ENCODE measurements at places on chromosomes 1 and 21.
A peak's percentile ranks its signal among the peaks of the same experiment; 100 is the strongest.

- DNase-seq: no peak
Observed at GRCh38 chr1:154838988-154839387, 31.1 kb downstream of the KCNN3 start.

- no peak for DNase-seq
Observed at GRCh38 chr1:54157401-54157800, 4.6 kb upstream of the CDCP2 start.

DNA sequence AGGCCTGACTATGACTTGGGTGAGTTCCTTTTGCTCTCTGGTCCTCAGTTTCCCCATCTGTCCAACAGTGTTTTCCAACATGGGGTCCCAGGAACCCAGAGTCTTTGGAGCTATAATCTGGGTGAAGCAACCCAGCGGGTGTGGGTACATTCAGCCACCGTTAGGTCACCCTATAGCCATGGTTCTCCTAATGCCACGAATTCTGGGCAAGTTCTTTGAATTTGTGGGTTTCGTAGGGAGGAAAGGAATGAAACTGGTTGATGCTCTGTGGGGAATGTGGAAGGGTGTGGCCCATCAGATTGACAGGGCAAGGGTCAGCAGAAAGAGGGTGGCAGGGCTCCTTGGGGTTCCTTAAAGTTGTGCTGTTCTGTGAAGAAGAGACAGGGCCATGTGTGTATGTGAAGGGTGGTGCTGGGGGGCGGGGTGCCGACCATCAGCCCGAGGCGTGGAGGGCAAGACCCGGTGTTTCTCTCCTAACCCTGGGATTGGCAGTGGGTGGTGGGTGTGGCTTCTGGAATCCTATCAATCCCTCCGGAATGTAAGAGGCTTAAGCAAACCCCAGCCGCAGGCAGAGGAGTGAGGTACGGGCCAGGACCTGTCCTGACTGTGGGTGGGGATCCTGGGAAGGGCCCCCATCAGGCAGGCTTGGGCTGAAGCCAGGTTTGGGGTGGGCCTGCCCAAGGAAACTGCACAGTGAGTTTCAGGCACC, 35.5 kb upstream of the ZNF362 start:
- no peak for DNase-seq

DNA sequence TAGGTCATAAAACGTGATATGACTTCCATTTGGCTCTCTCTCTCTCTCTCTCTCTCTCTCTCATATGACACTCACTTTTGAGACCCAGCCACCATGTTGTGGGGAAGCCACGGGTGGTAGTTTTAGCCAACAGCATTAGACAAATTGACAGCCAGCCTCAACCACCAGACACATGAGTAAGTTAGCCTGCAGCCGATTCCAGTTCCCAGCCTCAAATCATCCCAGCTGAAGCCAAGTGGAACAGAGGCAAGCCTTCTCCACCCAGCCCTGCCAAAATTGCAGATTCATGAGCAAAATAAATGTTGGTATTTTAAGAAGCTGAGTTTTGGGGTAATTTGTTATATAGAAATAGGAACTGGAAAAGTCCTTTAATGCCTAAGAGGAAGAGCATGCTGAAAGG, 98.0 kb upstream of the DNAH14 start:
- no peak for DNase-seq

GRCh38 chr1:203114202-203114601, 13.3 kb upstream of the ADORA1 start:
- no peak for DNase-seq

- DNase-seq: peak; percentile 13
Observed at GRCh38 chr1:151710187-151710840, 6.3 kb downstream of the CELF3 start.

- DNase-seq: no peak
Observed at GRCh38 chr1:4784761-4785160, 130.4 kb downstream of the AJAP1 start.

DNA sequence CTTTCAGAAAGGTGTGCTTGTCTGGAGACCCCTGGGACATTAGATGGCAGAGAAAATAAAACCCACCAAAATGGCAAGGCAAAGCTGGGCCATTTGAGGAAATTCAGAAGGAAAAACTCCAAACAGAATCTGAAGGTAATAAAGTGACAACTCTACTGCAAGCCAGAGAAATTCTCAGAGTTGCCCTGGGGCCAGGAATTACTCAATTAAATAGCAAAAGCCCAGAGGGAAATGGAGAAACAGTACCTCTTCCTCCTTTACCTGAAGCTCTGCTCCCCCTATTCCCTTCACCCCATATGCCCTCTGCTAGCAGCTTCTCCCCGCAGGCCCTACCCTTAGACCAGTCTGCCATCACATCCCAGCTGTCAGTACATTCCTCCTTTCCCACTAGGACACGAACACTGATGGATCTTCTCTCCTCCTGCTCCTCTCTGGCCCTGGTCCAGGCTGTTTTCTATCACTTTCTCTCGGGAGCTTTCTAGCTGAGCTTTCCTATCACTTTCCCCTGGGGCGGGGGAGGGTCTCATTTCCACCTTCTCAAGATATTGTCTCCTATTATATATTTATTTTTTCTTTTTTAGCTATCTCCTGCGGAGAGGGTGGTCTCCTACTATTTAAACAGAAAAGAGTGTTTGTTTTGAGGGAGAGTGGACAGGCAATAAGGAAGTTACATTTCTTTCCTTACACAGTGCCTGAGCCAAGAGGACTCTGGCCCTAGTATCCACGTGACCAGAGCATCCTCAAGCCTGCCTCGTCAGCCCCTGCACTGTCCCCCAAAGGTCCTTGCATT, 47.7 kb upstream of the RBM15 start:
- DNase-seq: no peak

GRCh38 chr1:221435504-221435904, 306.4 kb downstream of the DUSP10 start:
- DNase-seq: peak; percentile 24

DNA sequence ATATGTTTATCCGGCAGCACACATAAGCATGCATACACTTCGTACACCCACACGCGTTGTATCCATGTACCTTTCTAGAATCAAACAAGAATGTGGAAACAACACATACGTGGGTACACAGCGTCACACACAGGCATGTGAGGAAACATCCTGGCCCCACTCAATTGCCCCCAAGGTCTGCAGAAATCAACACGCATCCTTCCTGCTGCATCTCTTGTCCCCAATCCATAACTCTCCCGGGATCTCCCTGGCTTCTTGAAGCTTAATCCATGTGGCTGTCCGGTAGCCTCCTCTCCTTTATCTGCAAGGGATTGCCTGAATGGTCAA, 5.5 kb upstream of the TBX15 start:
- no peak for DNase-seq

GRCh38 chr1:64733581-64734286, 11.1 kb upstream of the RAVER2 start:
- no peak for DNase-seq

DNA sequence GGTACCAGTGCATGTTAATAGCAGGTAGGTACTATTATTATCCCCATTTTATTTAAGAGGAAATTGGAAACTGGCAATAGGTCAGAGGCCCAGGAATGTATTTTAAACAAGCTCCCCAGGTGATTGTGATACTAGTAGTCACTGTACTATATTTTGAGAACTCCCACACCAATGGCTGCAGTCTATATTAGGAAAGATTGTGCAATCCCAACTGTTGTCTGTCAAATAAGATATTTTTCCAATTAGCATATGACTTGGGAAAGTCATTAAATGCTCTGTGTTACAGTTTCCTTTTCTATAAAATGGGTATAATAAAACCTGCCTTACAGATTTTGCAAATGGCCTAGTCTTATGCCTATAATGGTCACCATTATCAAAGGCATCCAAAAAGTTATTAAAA, 94.2 kb upstream of the DMRTA2 start:
- DNase-seq: no peak

- DNase-seq: peak; percentile 46
Observed at GRCh38 chr1:108560189-108560873, 431 bp downstream of the EEIG2 start.

DNA sequence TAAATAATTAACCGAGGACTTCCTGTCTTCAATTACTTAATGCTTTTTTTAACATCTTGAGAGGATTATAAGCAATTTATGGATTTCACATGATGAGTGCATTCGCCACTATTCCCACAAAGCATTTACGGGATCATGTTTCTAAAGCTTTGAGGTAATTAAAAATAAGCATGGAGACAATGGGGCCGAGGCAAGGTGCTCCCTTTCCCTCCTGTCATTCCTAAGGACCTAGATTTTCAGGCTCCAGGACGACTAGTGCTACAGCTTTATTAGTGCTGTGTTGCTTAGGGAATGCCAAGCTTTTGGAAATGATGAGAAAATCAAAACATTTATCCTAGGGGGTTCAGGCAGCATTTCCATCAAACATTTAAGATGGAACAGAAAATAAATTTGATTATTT, 209.2 kb downstream of the KCTD3 start:
- no peak for DNase-seq

DNA sequence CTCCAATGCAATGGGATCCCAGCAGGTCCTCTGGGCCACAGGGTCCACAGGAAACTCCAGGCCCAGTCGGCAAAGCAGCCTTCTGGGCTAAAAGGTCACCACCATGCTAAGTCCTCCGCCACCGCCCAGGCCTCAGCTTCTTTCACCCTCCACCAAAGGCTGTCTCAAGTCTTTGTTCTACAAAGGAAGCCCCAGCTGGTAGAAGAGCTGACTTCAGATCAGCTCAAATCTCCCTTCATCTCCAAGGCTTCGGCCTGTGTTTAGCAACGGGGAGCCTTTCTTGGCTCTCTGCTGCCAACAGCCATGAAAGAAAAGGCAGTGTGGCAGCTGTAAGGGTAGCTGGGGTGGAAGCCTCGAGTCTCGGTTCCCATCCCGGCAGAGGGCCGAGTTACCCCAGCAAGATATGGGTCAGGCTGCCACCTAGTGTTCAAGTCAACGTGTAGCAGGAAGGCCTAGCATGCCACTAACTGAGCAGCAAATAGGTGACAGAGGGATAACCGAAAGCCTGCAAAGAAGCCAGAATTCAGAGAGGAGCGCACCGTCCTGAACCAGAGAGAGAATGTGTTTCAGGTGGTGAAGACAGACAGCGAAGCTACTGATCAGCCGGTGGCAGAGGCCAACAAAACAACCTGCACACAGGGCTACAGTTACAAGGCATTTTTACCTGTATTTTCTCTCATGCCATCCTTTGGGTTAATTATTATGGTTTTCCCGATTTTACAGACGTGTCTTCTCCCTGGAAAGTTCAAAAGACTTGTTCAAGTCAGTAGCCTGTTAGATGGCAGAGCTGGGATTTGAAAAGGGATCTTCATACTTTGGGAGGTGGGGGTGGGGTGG, 26.8 kb upstream of the CRNN start:
- DNase-seq: peak; percentile 46

GRCh38 chr1:246781212-246781611, 57.0 kb downstream of the SCCPDH start:
- no peak for DNase-seq

GRCh38 chr1:183515002-183515689, 42.8 kb downstream of the SMG7 start:
- no peak for DNase-seq

GRCh38 chr1:210557426-210558077, 228.8 kb downstream of the HHAT start:
- no peak for DNase-seq

DNA sequence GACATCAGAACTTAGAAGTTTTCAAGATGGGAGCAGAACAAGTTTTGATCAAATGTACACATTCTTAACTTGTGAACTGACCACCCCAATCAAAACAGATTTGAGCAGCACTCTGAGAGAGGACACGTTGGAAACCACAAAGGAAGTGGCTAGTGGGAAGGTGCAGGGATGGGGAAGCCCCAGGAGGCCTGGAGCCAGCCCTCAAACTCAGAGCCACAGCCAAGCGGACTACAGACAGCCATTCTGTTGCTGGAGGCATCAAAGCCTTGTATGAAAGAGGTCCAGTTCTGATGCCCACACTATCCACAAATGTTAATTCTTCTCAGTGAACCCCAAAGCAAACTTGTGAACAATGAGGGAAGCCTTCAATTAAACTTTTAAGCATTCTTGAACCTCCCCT, 143.6 kb upstream of the RAB4A start:
- DNase-seq: no peak

- no peak for DNase-seq
Observed at GRCh38 chr1:87903242-87903641, 574.6 kb downstream of the LMO4 start.

GRCh38 chr1:17342014-17342441, 30.0 kb upstream of the PADI6 start:
- DNase-seq: no peak

DNA sequence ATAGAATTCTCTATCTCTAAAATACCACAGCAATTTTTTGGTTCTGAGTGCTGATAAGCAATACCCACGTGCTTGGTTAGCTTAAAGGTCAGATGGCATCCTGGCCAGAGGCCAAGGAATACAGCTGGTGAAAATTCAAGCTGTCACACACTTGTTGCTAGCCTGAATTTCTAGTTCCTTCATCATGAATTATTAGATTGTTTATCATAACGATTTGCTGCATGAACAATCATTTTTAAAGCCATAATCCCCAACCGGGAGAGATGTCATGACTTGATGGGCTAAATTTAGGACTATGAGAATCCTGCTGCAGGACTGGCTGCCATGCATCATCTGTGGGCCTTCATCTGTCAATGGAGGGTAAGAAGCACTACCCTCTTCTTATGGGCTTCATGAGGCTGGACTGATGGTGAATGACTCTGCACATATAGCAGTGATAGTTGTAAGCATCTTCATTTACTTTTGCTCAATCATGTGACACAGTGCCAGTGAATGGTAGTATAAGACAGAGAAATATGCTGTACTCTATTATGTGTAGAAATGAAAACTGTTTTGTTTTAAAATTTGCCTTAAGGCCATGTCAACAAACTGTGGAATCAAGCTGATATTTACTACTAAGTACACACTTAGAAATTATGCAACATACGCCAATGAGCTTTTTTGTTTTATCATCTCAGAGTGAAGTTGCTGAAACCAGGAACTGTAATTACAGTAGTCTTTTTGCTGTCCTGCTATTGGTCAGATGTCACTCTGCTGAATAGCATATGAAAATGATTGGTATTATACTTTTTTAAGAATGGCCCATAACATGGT, 80.5 kb upstream of the RALGPS2 start:
- DNase-seq: peak; percentile 1

DNA sequence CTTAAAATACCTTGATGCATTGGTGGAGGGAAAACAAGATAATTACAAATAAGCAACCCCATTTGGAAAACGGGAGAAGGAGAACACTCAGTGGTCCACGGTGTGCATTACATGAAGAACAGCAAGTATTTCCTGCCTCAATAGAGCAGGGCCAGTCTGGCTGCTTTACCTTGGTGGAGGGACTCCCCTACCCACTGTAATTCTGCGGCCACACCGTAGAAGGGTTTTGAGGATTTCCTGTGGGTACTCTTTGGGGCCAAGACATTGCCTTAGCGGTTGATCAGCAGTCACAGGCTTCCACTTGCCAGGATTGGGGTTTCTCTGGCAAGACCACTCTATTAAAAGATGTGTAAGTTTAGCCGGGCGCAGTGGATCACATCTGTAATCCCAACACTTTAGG, 16.3 kb upstream of the TMEM54 start:
- no peak for DNase-seq

DNA sequence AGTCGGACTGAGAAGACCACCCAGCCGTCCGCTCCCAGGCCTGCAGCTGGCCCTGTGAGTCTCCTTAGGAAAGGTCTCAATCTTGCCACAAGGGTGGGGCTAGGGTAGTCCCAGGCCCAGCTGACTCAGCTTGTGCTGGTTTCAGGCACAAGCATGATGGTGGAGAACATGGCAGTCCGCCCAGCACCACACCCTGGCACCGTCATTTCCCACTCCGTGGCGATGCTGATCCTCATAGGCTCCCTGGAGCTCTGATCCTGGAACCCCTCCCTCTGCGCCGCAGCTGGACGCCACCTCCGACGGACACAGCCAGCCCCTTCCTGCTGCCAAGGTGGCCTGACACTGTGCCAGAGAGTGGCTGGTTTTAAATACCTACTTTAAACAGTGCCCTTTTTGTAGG, 10.7 kb downstream of the TMEM81 start:
- DNase-seq: no peak

All from NCI-H1105 (cell line).